Activated naive CD4-positive, alpha-beta T cell (primary cell): ENCODE measurements at places on chromosomes 4 and X.
A peak's percentile ranks its signal among the peaks of the same experiment; 100 is the strongest.

GRCh38 chr4:185128272-185129119 is 14.6 kb upstream of the SLC25A4 start:
- no peak for DNase-seq

GRCh38 chrX:264634-265455 is 16.3 kb upstream of the PLCXD1 start:
- DNase-seq: no peak

DNA sequence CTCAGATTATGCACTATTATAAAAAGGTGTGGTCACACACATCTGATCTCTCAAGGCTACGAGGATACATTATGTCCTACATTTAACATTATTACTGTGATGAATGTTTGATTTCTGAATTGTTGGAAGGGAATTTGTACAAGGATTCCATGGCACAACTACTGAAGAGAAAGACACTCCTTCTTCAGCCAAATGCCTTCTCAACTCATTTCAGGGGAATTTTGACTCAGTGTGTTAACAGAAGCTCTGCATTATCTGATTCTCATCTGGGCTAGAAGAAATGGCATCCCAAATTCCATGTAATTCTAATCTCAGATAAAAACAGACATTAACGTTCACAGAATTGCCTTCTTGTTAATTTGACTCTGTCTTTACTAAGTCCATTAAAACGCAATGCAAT is 477.7 kb downstream of the PDGFC start:
- no peak for DNase-seq

DNA sequence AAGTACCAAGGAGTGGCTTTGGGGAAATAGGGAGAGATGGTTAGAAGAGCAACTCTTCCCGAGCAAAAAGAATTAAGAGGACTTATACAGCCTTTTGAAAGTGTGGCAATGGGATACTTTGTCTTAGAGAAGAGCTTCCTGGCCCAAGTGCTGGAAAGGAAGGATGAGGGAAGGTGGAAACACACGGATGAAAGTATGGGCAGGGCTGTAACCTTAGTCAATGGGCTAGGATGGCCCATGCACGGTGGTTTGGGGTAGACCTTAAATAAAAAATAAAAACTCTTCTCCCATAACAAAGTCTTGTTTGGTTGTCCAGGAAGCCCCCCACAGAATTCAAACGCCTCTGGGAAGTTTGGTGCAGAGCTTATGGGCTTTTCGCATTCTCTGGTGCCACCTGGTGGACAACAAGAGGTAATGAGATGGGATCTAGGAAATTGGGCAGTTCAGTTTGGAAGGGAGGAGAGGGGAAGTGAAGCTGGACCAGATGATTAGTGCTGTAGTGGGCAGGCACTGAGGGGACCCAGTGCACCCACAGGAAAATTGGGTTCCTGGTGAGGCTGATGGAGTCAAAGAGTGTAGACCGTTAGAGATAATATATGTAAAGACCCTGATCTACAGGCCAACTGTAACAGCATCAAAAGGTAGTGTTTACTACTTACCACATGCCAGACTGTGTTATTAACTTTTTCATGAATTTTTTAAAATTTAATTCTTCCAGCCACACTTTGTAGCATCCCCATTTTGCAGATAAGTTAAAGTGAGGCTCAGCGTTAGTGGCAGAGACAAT is 13.8 kb upstream of the ENOX2 start:
- no peak for DNase-seq

DNA sequence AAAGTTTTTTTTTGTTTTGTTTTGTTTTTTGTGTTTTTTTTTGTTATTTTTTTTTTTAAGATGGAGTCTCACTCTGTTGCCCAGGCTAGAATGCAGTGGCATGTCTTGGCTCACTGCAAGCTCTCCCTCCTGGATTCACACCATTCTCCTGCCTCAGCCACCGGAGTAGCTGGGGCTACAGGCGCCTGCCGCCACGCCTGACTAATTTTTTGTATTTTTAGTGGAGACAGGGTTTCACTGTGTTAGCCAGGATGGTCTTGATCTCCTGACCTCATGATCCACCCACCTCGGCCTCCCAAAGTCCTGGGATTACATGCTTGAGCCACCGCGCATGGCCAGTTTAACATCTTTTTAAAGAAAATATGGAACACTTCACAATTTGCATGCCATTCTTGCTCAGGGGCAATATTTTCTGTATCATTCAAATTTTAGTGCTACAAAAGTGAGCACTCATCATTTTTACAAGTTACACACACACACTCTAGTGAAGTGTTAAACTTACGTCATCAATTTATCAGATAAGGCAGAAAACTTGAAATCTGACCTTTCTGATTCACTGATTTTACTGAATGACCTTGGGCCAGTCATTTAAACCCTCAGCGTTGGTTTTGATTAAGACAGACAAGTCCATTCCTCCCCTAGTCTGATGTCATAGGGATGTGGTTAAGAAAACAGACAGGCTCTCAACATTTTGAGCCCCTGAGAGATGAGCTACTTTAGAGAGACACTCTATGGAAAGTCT is 61.2 kb downstream of the TRIM2 start:
- DNase-seq: no peak

DNA sequence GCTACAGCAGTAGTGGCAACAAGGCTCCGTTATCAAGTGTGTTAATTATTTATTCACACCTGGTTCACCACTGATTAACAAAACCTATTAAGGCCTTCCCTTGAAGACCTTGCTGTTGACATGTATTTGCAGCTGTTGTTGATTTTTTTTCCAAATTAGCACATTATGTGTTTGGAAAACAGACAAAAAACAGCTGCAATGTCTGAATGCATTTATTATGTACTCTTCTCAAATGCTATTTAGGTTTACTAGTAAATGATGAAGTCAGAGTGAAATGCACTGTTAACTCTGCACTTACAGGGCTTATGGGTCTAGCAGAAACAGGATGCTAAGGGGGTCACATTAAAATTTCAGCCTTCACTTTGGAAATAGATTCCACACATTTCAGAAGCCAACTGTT is 99.5 kb upstream of the PCDH7 start:
- no peak for DNase-seq

- DNase-seq: no peak
Observed at GRCh38 chr4:144313370-144313769, 172.9 kb upstream of the GYPA start.

- no peak for DNase-seq
Observed at GRCh38 chr4:44320833-44321232, 127.8 kb downstream of the KCTD8 start.

DNA sequence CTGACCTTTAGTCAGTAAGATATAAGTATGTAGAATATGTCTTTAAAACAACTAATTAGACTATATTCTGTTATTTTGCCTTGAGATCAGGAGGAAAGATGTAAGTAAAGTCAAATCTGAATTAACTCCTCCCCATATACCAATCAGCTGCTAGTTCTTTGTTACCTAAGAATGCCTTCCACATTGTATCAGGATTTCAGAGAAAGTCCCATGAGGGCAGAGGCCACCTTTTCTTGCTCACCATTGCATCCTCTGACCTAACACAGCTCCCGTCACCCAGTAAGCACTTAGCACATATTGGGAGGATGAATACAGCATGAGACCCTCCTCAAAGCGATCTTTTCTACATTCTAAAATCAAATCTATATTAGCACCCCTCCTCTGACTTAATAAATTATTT is 87.0 kb downstream of the COL25A1 start:
- DNase-seq: no peak

DNA sequence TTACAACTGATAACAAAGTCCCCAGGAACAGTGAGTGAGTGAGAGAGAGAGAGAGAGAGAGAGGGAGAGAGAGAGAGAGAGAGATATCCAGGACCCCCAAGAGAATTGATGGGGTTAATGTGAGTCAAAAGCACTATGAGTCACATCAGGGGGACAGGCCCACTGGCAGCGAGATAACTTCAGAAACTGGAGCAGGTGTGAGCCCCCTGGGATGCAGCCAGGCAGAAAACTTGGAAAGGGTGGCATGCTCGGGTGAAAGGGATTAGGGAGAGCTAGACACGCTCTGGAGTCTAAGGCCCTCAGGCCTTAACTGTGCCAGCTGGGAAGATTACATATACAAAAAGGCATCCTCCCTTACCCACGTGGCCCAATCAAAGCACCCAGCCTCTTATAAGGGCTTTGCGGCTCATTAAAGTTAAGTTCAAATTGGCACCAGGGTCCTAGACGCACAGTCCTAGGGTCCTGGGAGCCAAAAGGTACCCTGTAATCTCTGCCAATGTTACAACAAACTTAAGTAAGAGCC is 841 bp downstream of the ACOT9 start:
- no peak for DNase-seq

DNA sequence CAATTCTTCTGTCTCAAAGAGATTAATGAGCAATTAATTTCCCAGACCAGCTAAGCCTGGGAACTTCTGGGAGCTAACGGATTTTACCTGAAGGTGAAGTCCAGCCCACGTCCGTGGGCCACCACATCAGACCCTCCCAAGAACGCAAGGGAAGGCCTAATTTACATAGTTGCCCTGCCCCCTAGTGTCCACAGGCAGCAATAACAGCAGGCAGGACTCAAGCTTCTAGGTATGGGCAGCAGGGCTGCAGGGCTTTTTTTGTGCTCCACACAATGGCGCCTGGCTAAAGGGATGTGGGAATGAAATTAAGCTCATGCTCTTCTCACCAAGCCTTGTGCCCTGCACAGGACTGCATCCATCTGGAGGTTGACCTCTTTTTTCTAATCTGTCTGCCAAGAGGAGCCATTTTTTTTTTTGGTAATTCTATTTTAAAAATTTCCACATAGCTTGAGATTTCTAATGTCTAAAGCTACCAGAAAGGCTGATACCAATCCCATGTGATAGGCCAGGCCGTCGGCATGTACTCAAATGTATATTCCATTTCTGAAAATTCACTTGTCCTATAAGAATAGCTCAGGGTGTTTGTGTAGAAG is 111.9 kb upstream of the TMEM164 start:
- DNase-seq: peak; percentile 24

- no peak for DNase-seq
Observed at GRCh38 chr4:33924239-33924638, 2320.1 kb downstream of the ARAP2 start.

DNA sequence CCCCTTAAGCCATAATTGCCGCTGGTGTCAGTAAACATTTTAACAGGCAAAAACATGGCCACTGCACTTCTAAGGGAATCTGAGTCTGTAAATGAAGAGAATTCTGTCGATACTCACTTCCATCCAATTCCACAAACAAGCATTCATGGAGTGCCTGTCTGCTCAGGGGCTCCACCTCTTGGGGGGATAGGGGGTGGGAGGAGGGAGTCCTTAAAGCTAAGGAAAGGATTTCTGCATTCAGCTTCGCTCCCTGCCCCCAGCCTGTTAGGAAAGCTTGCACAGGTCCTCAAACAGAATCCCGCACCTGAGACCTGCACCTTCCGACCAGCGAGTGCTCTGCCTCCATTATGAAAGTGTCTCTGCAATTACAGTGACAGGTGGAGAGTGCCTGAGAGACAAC is 130.2 kb upstream of the KIT start:
- DNase-seq: no peak

DNA sequence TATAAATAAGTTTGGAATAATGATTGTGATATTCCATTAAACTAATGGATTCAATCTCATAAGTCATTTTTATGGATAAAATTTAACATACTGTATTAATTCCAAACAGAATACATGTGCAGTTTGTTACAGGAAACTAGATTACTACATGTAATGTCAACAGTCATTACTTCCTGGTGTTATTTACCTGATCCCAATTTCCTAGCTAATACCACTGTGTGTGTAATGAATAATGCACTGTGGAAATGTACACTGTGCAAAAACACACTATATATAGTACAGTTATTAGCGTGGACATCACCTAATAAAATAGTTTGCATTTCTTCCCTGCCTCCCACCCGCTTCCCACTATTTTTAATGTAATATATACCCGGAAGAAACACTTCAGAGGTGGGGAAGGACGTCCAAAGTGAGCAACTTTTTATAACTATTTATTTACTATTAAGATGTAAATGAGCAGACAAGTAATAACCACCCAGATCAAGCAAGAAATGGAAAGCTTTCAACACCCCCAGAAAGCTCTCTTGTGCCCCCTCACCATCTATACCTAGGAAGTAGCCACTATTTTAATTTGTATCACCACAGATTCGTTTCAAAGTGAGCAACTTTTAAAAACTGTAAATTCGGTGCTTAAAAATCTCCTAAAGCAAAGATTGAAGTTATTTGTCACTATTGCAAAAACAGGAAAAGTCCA is 219.1 kb downstream of the THOC2 start:
- no peak for DNase-seq

DNA sequence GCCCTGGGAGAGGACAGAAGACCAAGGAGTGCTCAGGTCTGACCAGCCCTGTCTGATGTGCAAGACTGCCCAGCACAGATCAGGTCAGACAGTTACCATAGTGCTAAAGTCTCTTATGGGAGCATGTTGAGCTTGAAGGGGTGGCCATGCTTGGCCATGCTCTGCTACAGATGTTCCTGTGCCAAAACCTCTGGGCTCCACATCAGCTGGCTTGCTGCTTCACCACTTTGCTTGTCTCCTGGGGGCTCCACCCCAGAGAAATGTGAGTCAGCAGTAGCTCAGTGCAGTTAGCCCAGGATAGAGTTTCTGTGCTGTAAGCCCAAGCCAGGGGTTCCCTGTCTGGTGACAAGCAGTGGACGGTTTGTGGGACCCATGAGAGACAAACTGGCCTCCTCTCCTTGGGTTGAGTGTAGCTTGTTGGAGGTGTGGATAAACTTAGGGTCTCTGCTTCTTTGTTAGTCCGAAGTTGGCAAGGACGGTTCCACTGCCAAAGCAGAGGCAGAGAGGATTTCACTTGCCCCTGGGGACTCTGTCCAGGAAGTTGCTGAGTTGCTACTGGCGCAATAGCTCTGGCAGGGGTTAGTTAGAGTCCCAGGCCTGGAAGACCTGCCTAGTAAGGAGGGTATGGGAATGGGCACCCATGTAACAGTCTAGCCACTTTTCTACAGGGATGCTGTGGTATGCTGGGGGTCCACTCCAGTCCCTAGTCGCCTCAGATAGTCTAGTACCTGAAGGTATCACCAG is 8.7 kb upstream of the TMSB15C start:
- DNase-seq: no peak

DNA sequence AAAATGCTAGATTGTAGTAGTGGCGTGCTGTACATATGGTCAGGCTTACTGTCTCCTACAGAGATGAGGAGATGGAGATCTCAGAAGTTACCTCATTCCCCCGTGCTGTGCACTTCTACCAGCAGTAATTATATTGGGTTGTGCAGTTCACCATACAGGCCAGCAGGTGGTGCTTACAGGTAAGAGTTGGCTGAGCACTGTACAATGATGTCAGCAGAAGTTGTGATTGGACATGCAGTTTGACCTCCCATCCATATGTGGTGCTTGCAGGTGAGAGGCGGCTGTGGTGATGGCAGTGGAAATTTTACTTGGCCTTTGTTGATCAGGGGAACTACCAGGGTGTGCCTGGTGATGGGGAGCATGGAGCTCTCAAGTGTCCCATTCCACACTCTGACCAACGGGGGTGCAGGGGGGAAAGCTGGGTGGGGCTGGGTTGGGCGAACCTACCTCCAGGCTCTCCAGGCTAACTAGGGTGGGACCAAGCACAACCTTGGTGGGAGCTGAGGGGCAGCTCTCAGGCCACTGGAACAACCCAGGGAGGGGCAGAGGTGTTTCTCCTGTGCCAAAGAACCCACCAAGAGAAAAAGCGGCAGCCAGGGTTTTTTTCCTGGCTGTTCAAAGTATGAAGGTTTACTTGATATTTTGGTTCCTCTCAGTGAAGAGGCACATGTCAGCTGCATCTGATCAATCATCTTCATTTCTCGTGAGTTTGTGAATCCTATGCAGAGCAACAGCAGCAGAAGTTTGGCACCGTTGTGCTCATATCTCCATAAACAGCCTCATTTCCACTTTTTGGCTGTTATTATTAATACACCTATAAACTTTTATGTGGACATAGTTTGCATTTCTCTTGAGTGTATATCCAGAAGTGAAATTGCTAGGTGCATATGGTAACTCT is 73.8 kb upstream of the FREM3 start:
- no peak for DNase-seq
